Epithelial cell of proximal tubule (primary cell): ENCODE measurements at places on chromosomes 11 and 22. TPM values are rescaled to one million over a fixed set of nuclear protein-coding genes. Genes with fewer than 3 reads are reported as not detected.

- DNase-seq: no peak
These were observed 1144.5 kb upstream of the CCDC90B start for GRCh38 chr11:84430661-84431060.

Gene SPI1
- total RNA-seq: not detected in 2 replicates

GRCh38 chr11:6418557-6419008, 311 bp downstream of the APBB1 start:
- no peak for DNase-seq

GRCh38 chr11:45321031-45321595, 35.0 kb upstream of the SYT13 start:
- no peak for DNase-seq

GRCh38 chr11:76790251-76790650, 7.1 kb downstream of the TSKU start:
- DNase-seq: no peak

Gene GTSE1
- 18.2 and 35.8 TPM in 2 replicates for total RNA-seq

Gene SEC14L3
- not detected in 2 replicates for total RNA-seq

Gene ACRV1
- not detected in 2 replicates for total RNA-seq
